ENCODE measurements at places on chromosomes 4 and X. TPM values are rescaled to one million over a fixed set of nuclear protein-coding genes. Genes with fewer than 3 reads are reported as not detected.

The UGT2B17 gene
- total RNA-seq: not detected

The PLXNB3 gene
- 0.10 TPM for total RNA-seq

The CSAG1 gene
- total RNA-seq: not detected

DNA sequence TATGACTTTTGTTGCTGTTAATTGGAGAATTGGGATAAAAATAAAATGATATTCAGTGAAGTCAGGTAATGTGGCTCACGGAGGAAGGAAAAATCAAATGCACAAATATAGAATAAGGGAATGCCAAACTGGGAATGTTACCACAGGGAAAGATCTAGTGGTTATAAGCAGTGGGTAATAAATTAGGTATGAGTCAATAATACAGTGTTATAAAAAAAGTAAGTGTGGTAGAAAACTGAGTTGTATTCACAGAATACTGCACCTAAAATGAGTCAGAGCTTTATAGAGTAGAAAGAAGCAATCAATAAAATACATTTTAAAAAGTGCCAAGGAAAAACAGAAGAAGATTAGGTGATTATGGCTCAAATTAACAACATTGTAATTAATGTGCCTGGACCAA lies 34.5 kb downstream of the INTS12 start:
- no peak overlapping the region for H3K4me3 ChIP-seq
- no peak overlapping the region for H3K27ac ChIP-seq
- H3K4me1 ChIP-seq: no peaks in the 10 kb centered on the region
- H3K27me3 ChIP-seq: no peaks in the 10 kb centered on the region

DNA sequence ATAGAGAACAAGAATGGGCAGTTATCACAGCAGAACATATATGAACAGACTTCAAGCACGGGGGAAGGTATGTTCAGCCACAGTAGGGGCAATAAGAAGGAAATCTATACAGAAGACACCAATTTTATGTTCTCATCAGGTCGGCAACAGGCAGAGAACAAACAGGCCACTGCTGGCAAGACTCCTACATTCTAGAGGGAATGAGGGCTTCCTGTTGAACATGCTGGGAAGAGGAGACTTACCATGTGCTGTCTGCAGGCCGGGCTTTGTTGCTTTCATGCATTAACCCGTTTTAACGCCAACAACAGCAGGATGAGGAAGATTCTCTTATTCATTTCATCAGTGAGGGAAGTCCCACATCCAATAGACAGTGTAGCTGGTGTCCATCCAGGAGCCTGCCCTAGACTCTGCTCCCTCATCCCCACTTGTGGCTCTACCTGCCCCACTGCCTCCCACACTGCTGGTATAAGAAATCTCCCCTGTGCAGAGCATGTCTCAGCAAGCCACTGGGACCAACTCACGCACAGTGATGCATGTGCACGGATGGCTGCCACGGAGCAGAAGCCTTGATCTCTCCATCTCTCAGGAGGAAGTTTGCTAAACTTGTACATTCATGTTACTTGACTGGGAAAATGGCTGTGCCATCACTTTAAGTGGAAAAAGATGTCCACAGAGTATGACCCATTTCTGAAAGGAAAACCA lies 84.5 kb downstream of the ACOX3 start:
- H3K4me3 ChIP-seq: no peak overlapping the region
- H3K27me3 ChIP-seq: no peaks in the 10 kb centered on the region
- no peak for DNase-seq

GRCh38 chrX:65451663-65452062 lies 82.9 kb downstream of the LAS1L start:
- no peaks in the 10 kb centered on the region for H3K4me1 ChIP-seq
- DNase-seq: no peak
- H3K4me3 ChIP-seq: no peak overlapping the region
- peaks cover 3% of the 10 kb centered on the region for H3K27me3 ChIP-seq
